ENCODE measurements at places on chromosomes 3 and 15. TPM values are rescaled to one million over a fixed set of nuclear protein-coding genes. Genes with fewer than 3 reads are reported as not detected.
A peak's percentile ranks its signal among the peaks of the same experiment; 100 is the strongest.

The RBP2 gene
- total RNA-seq: 1.1 TPM

DNA sequence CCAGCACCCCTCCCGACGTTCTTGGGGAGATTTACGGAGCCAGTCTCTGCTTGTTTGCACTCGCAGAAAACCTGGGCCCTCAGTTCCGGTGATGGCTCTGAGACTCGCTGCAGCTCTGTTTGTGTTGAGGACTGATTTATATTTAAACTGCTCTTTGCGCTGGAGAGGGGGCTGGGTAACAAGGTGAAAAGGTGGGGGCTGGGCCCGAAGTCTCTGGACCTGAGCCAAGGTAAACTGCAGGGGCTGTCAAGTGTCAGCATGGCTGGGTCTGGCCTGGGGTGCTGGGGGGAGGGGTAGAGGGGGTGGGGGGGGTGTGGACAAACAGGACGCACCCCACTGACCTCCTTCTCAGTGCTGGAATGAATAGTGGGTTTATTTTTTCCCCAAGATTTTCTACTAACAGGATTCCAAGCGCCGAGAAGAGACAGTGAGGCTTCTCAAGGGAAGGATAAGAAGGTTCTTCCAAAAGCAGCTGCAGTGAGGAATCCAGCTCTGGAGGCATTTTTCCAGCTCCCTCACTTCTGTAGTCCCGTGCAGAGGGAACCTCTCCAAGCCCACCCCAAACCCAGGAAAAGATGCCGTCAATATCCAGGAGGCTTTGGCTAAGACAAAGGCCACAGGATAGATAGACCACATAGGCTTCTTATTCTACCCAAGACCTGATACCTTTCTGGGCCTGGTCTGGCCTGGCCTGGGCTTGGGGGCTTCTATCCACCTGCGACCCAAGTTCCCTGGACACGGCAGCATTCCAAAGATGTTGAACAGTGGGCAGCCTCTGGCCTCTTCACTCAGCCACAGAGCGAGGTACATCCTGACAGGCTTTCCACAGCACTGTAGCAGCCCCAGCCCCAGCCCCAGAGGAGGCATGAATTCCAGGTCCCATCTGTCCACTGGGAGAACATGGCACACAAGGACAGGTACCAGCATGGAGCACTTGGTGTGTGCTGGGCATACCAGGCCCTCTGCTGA, 938 bp upstream of the SLCO2A1 start:
- no peak for DNase-seq

- no peak for DNase-seq
Observed at GRCh38 chr3:24905266-24905665, 410.6 kb upstream of the THRB start.

The ZBTB20 gene
- total RNA-seq: 75.7 TPM

The HIGD2B gene
- total RNA-seq: not detected

DNA sequence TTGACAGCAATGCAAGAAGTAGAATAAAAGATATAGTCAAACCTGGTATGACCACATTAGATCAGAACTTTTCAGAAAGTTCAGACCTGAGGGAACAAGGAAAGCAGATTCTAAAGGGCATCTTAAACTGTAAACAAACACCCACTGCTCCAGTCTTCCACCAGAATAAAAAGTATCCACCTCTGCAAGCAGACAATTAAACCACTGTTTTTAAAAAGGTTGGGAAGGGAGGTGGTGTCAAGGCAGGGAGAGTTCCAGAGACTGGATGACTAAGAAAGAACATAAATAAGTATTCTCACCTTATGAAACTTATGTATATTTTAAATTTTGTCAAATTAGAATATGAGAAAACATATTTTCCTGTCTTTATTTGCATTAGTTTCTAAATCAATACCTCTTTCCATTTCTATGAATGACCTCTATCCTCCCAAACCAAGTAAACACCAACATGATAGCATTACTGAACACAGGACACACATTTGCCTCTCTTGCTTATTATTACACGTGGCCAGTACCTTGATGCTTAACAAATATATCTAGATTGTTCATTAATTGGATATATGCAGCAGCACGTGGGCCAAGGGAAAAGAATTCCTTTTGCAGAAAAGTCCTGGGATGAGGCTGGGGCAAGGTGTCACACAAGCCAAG, 31.6 kb downstream of the PIK3CB start:
- no peak for DNase-seq

GRCh38 chr3:87227104-87227834, at the start of gene CHMP2B:
TSS of gene CHMP2B (plus strand) at chr3:87227309. CDS start at chr3:87227523, 214 bp downstream.
- peak; percentile 98 for DNase-seq

The GOLGA6L10 gene
- 1.5 TPM for total RNA-seq

DNA sequence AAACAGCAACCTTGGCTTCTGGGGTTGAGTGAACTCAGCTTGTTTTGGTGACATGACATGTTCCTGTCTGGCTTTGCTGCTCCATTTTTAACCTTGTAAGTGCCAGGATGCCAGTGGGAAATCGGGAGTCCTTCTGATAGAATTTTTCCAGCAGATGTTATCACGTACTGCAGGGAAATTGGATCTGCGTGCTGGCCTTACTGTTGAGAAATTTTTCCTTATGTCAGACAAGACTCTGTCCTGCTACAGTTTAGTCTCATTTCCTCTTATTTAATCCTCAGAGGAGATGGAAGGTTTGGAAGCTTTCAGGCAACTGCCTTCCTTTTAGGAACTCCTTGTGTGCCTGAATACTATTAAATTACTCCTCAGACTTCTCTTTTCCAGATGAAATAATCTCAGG, 80.6 kb downstream of the PGPEP1L start:
- DNase-seq: no peak

The RAB6B gene
- 6.9 TPM for total RNA-seq

DNA sequence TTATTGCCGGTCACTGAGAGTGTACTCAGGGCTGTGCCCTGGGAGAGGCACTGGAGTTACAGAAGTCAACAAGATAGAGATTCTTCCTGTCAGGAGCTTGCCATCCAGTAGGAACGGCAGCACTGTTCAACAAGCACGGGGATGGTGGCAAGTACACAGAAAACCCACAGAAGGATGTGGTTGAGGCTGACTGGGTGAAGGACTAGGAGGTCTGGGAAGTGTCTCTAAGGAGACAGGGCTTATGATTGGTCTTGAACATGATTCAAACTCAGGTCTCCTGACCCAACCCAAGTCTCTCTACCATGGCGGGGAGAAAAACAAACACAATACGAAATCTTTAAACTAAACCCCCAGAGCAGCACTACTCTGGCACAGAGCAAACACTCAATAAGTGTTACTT, 37.6 kb downstream of the ERICH6 start:
- DNase-seq: no peak

GRCh38 chr3:45870099-45870498, 16.2 kb upstream of the CCR9 start:
- DNase-seq: no peak

GRCh38 chr15:66677336-66677735, 24.7 kb upstream of the SMAD6 start:
- no peak for DNase-seq

DNA sequence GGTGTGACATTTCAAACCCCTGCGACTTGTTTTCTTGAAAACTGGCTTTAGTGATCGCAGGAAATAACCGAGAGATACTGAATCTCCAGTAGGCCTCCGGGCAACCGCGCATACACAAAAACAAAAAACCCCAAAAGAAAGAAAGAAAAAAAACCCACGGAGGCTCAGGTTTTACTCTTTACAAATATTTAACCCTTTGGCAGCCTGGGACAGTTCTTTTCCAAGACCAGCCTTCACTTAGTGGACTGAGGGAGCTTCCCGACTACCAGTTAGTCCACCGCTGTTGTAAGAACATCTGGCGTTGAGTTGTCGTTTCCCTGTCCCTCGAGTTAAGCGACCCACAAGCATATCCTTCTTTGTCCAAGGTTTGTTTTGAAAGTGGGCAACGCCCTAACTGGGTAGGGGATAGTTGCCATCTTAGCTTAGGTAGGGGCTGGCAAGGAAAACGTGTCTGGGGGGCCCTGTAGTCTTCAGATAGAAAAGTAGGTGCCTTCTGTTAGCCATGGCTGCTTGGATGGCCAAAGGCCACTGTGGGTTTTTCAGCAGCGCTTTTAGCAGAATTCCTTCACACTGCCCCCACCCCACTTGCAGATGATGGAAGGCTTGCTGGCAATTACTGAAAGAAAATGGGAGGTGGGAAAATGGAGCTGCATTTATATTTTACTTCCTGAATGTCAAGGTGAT, 6.9 kb downstream of the ISL2 start:
- DNase-seq: no peak

The BCL2A1 gene
- 4.5 TPM for total RNA-seq

The ANKUB1 gene
- not detected for total RNA-seq

The PIGB gene
- total RNA-seq: 16.1 TPM

DNA sequence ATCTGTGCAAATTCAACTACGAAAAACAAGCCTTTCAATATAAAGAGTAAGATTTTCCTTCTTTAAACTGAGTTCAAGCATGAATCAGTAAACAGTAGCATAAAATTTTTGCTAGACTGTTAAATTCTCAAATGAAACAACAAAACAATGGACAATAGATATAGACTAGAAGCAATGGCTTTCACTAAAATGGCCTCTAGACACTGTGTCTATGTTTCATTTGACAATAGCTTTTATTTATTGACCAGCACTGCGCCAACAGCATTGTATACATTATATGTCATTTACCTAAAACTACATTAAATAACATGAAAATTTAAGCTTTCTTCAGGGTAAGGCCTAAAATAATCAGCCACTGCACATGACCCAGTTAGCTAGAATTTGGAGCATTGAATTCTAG, 148.5 kb downstream of the DUT start:
- DNase-seq: no peak

DNA sequence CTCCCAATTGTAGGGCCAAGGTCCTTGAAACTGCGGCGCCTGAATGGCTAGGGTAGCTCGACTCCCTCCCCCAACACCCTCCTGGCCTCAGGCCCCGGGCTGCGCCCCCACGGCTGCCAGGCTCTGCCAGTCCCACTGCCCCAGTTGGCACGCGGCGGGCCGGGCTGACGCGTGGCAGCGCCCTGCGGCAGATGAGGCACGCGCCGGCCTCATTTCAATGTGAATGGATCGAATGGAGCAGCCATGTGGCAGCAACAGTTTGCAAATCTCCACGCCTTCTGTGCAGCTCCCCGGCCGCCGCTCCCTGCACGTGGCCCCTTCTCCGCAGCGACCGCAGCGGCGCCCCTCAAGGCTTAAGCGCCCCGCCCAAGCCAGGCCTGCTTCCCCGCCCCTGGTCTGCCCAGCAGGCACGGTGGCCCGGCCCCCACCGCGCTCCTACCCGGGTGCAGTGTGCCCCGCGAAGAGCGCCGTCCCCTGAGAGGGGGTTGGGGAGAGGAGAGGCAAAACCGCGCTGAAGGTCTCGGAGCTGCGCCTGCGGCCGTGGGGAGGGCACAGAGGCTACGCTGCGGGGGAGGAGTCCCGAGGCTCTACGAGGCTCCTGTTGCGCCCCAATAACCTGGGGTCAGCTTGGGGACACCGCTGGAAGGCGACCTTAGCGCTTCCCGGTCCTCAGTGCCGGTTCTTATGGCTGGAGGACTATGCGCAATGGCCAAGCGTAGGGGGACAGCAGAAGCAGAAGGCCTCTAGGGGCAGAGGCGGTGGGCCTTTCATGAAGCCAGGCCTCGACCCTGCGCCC, 3.1 kb upstream of the DLL4 start:
- DNase-seq: peak; percentile 79

The MYO5C gene
- 11.1 TPM for total RNA-seq

DNA sequence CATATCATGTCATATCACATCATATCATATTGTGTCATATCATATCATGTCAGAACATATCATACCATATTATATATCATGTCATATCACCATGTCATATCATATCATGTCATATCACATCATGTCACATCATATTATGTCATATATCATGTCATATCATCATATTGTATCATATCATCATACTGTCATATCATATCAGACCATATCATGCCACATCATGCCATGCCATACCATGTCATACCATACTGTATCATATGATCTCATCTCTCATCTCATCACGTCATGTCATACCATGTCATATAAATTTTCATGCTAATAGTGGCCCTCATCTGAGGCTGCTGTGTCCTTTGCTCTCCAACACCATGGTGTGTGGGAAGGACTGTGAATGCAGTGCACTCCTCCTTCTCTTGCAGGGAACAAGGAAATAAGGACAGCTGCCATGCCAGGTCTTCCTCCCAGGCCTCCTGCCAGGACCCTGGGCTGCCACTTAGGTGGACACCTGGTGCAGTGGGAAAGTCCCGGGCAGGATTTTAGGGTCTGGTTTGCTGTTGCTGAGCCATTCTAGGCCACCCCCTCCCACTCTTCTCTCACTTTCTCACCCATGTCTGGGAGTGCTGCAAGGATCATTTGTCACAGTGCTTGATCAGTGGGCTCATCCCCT, 72.4 kb upstream of the TRPM1 start:
- no peak for DNase-seq

GRCh38 chr15:57555270-57555669, 36.4 kb upstream of the MYZAP start:
- no peak for DNase-seq

DNA sequence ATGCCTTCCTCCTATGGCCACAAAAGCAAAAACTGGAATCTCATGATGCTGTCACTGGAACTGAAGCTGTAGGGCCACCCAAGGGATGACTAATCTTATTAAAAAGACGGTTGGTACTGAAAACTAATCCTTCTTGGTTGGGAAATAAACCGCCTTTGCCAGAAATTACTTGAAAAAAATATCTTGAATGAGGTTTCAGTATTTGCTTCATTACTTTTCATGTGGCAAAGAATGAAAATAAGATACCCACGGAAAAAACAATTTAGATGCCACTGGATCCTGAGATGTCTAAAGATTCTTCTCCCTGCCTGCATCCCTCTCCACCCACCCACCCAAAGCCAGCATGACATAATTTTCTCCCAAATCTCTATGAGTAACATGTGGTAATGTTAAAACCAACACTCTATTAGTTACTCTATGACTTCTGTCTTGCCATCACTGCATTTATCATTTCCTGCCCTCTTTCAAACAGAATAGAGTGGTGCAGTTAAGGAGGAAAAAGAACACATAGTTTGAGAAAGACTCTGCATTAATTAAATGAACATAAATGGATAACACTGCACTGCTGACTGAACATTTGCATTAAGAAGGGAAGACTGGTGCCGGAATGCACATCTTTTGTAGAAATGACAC, 111.8 kb upstream of the DPH6 start:
- no peak for DNase-seq

GRCh38 chr15:81302701-81303109, 21.2 kb downstream of the STARD5 start:
- no peak for DNase-seq

GRCh38 chr3:42795621-42796181, 8.6 kb downstream of the HIGD1A start:
- no peak for DNase-seq

The GCNT3 gene
- not detected for total RNA-seq

DNA sequence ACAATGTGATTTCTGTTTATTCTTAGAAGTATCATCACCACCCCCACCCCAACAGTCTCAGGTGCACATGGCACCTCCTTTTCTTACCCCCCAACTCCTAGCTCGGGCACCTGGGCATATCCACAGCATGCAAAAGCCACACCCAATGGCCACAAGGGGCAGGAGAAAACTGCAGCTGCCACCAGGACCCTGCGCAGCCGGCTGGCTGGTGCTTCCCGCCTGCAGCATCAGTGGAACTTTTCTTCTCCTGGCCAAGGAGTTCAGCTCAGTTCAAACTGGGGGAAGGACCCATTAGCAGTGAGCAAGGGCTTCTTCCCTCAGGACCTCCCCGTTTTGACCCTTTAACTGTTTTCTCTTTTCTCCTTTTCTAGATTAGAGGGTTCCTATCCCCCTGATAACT, 44.8 kb downstream of the TM4SF18 start:
- no peak for DNase-seq
